ENCODE measurements at places on chromosomes 4 and X. TPM values are rescaled to one million over a fixed set of nuclear protein-coding genes. Genes with fewer than 3 reads are reported as not detected.

The PDGFRA gene
- total RNA-seq, result 363 TPM

The TSPAN7 gene
- total RNA-seq, result not detected

The CSN2 gene
- total RNA-seq, result not detected

The TCEAL5 gene
- not detected for total RNA-seq

The PROM1 gene
- total RNA-seq, result 0.17 TPM

The EIF1AX gene
- 21.8 TPM for total RNA-seq

The MBTPS2 gene
- 7.4 TPM for total RNA-seq

The ADH6 gene
- not detected for total RNA-seq

The PGAM4 gene
- total RNA-seq, result not detected

The NEUROG2 gene
- not detected for total RNA-seq

The TNIP3 gene
- total RNA-seq, result 0.50 TPM

The RBM47 gene
- total RNA-seq, result 1.8 TPM

The CCNQ gene
- total RNA-seq, result 24.4 TPM

The CT45A1 gene
- not detected for total RNA-seq

The IQSEC2 gene
- 9.9 TPM for total RNA-seq

The KLF8 gene
- total RNA-seq, result 1.0 TPM

The SPANXA1 gene
- total RNA-seq, result not detected

The DCAF4L1 gene
- total RNA-seq, result 0.17 TPM

The SUPT20HL1 gene
- not detected for total RNA-seq

The TCEAL7 gene
- total RNA-seq, result 32.5 TPM

The ZNF732 gene
- 0.33 TPM for total RNA-seq

The SMARCA1 gene
- total RNA-seq, result 53.3 TPM

The TMEM47 gene
- total RNA-seq, result 128 TPM

The ARHGAP36 gene
- total RNA-seq, result not detected

The MPP1 gene
- 19.0 TPM for total RNA-seq

The NAP1L3 gene
- total RNA-seq, result 1.3 TPM

The SLC9B1 gene
- total RNA-seq, result 2.0 TPM

The NLRP2B gene
- total RNA-seq, result under 0.01 TPM

The ETNPPL gene
- not detected for total RNA-seq

The PPP2R2C gene
- under 0.01 TPM for total RNA-seq
